ENCODE measurements at places on chromosomes 6 and 20. TPM values are rescaled to one million over a fixed set of nuclear protein-coding genes. Genes with fewer than 3 reads are reported as not detected.
A peak's percentile ranks its signal among the peaks of the same experiment; 100 is the strongest.

Gene SCRT2
- not detected for total RNA-seq

Gene OOEP
- total RNA-seq, result not detected

Gene WFDC12
- total RNA-seq, result not detected

Gene WFDC10B
- total RNA-seq, result not detected

Gene CRISP2
- not detected for total RNA-seq

Gene EYA2
- 1.7 TPM for total RNA-seq

Gene C20orf144
- under 0.01 TPM for total RNA-seq

Gene NANP
- 9.5 TPM for total RNA-seq

Gene SLC22A1
- total RNA-seq, result 0.26 TPM

DNA sequence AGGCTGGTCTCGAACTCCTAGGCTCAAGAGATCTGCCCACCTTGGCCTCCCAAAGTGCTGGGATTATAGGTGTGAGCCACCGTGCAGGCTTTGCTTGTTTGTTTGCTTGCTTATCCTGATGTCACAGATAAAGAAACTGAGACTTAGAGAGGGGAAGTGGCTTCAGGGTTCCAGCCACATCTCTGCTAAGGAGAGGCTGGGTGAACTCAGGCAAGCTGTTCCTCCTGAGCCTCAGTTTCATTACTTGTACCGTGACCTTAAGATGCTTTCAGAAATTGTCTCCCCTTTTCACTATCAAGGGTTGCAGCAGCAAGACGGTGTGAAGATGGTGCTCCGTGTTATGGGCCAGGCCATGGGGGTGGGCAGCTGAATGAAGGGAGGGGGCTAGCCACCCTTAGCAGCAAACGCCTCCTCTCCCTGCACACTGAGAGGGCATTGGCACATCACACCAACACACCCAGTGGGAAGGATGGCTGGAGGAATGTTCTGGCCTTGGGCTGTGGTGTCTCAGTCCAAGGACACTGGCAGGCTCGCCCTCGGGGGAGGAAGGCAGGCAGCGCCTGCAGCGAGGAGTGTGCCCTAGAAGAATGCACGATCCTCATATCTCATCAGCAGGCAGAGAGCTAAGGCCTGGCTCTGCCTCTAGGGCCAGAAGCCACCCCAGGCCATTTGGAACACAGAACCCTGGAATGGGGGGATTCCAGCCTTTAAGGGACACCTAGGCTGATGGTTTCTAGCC, 48.2 kb upstream of the TLDC2 start:
- no peak for DNase-seq

- no peak for DNase-seq
These were observed 9.0 kb upstream of the HDAC2 start for GRCh38 chr6:113979937-113980336.

DNA sequence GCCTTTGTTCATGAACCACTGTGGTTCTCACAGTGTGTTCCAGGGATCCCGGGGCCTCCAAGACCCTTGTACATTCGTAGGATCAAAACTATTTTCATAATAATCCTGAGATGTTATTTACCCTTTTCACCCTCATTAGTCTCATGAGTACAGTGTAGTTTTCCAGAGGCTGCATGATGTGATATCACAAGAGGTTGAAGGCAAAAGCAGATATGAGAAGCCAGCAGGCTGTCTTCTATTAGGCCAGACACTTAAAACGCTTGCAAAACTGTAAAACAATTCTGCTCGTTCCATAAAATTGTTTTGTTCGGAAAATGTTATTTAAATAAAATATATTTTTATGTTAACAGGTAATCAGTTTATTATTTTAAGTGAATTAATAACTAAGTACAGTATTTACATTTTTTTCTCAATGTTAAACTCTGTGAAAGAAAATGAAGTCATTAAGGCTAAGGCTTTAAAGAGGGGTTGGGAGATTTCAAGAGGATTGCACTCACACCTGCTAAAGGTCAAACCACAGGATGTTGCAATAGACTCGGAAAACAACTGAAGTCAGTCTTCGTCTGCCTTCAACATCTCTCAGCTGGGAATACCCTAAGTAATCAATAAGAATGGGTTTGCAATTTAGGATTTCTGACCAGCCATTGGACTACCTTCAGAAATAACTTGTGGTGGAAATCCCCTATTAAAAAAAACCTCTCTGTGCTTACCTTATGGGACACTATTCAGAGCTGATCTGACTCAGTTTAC, 474.2 kb downstream of the KIF16B start:
- no peak for DNase-seq

GRCh38 chr6:44247338-44248302, 719 bp downstream of the HSP90AB1 start:
- peak; percentile 56 for DNase-seq

DNA sequence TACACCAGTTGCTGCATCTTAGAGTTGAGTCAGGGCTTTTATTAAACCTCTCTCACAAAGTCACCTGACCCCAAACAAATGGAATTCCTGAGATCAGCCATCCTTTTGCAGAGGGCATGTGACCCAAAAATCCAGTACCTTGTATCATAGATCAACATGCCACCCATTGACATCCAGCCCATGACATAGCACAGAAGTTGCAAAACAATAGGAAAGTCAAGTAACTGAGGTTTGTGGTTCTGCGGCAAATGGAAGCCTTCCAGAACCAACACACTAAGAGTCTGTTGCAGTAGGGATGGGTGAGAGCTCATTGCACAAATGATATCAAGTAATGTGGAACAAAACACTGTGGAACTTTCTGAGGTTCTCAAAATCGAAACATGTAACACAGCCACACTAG, 111.2 kb downstream of the PDE7B start:
- peak; percentile 99 for DNase-seq

DNA sequence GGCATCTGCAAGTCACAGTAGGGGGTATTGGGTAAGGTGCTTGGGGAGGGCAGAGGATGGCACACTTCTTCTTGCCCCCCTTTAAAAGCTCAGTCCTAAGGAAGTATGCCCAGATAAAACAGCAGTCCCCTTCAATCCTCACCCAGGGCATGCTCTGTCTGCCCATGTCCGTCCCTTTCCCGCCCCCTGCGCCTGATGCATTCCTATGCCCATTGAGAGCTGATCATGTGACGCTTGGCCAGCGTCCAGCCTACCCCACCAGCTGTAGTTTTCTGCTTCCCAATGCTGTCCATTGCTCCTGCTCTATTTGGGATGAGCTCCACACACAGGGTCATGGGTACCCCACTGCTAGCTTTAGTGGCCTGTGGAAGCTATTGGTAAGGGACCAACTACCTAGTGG, 8.3 kb downstream of the SIGLEC1 start:
- no peak for DNase-seq

DNA sequence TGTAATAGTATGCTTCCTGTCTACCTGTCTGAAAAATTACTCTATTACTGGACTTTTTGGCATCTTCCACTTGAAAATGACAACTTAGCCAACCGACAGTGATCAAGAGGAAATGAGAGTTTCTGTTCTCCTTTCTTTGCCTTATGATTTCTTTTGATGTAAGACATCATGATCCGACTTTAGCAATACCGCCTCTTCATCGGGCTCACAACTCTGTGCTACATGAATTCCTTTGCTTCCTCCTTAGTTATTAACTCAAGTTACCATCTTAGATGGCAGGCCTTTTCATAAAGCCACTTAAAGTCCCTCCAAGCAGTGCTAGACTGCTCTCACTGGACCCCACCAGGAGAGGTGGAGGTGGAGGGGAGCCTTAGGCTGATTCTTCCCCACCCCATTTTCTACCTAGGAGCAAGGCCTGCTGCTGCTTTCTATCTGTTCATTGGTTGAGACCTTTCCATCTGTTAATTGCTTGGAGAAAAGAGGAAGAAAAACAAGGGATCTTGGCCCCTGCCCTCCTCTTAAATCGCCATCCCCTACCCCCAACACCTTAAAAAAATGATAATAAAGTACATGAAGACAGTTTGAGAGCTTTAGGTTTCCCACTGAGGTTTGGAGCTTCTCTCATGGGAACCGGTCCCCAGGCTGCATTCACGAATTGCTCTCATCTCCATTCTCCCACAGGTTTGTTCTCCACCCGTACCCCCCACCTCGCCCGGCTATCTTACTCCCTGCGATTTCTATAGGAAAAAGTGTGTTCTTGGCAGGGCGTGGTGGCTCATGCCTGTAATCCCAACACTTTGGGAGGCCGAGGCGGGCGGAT, 21.6 kb upstream of the MCM3 start:
- no peak for DNase-seq

DNA sequence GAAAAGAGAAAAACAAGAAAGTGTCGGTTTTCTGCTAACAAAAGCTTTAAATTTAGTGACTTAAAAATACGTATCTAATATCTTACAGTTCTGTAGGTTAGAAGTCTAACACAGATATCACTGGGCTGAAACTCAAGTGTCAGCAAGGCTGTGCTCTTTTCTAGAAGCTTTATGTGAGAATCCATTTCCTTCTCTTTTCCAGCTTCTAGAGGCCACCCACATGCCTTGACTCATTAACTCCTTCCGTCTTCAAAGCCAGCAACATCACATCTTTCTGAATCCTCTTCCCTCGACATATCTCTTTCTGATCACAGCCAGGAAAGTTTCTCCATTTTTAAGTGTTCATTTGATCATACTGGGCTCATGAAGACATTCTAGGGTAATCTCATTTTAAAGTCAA, 262.0 kb downstream of the MAFB start:
- DNase-seq, result no peak

DNA sequence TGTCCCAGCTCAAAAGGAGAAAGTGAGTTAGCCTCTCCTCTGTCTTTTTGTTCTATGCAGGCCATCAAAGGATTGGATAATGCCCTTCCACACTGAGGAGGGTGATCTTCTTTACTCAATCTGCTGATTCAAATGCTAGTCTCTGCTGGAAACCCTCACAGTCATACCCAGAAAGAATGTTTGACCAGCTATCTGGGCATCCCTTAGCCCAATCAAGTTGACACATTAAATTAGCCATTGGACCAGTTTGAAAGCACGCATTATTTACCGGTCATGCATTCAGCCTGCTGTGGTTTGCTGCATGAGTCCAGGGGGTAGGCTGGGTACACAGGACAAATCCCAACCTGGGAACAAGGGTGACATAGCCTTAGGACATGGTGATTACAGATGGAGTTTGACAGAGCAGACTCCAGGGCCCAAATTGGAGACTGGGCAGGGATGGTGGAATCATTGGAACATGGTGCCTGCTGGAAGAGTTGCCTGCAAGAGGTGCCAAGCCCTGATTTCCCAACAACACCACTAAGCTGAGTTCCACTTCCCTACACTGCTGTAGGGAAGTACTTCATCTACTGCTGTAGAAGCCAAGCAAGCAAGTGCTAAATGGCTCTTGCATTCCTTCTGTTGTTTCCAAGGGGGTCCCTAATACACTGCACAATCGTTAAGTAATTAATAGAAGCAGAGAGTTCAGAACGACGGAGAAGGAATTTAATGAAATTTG, 87.7 kb downstream of the RNF182 start:
- no peak for DNase-seq

DNA sequence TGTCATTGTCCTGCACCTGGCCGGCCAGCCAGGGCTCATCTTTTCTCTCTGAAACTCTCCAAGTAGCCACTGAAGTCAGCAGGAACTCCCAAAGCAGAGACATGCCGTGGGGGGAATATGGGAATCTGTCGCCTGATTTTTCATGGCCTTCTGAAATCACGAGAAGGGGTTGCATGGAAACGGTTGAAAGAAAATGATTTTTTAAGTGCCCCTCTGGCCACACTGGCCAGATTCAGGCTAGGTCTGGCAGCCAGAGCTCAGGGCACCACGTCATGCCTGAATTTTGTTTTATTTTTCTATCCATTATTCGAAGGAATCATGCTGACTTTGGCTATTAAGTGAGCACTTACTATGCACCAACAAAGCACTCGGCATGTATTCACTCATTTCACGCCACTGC, 65.2 kb downstream of the EYA2 start:
- DNase-seq, result no peak

- no peak for DNase-seq
These were observed 78.4 kb upstream of the FOXP4 start for GRCh38 chr6:41467627-41468404.

DNA sequence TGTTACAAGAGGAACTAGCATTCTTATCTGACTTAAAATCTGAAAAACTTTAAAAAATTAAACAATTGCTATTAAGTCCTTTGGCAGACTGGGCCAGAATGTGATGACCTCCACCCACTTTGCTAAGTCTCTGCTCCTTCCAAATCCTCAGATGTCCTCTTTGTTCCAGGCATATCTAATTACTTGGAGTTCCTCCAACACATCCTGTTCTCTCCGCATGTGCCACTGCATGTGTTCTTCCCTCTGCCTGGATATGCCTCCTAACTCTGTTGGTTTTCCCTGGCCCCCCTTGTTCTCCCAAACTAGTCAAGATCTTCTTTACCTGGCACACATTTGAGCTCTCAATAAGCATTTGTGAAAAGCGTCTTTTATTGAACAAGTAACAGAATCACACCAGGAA, 23.1 kb downstream of the ELOVL2 start:
- DNase-seq, result no peak

- no peak for DNase-seq
These were observed 39.6 kb downstream of the KIAA0319 start for GRCh38 chr6:24606200-24606930.

DNA sequence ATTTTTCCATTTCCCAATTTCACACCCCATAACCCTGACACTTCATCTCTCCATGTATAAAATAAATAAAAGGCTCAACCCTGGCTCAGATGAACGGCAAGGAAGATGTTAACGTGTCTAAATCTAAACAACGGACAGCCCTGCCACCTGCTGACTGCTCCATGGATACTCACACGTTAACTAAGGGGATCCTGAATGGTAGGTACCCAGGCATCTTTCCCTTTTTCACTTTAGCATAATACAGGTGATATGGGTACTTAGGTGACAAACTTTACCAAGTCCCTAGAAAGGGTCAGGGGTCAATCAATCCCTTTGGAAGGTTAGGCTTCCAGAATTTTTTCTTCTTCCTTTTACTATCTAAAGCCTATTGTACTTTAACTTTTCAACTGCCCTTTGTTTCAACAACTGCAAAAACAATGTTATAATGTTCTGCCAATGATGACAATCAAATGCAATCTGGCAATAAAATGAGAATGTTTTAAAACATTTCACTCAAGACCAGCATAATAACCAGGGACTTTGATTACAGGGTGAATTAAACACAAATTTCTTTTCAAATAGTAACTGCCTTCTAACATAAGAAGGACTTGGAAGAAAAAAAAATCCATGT, 52.4 kb upstream of the IPCEF1 start:
- peak; percentile 45 for DNase-seq

GRCh38 chr20:20229595-20229994, 138.3 kb upstream of the INSM1 start:
- DNase-seq, result no peak

- no peak for DNase-seq
These were observed 540.1 kb upstream of the FLRT3 start for GRCh38 chr20:14877301-14878028.

- DNase-seq, result no peak
These were observed 730 bp downstream of the INSM1 start for GRCh38 chr20:20368418-20369249.

DNA sequence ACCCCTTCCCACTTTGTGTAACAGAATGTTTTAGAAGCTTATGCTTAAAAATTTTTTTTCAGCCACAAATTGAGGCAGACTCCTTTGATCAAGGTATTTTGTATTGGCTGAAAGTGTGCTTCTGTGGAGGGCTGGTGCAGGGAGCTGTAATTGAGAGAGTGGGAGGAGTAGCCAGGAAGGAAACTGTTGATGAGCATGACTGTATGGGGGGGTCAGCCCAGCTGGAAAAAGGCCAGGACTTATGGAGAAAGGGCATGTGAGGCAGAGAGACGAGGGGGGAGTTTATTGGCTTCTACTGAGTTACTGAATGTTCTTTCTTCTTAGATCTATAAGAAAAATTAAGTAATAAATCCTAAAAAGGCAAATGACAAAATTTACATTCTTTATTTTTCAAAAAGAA, 13.4 kb downstream of the RFPL4B start:
- peak; percentile 44 for DNase-seq

Data from fibroblast of lung (primary cell).